GM12892 (cell line): ENCODE measurements at places on chromosomes 13 and 19.

DNA sequence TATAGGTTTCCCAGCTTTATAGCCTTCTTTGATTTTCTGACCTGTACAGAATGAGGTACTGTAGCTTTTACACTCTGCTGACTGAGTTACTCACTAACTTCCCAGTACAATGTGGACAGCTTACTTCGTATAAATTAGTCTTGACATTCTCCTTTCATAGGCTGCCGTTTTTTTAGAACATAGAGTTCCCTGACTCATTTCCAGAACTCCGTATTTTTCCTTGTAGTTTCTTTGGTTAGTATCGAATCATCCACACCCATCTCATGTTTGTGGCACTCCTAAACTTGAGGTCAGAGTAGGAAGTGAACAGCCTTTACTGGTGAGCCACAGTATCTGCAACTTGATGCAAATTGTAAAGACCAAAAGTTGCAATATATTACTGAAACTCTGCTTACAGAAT, 303.9 kb downstream of the SLITRK5 start:
- no peak for DNase-seq

DNA sequence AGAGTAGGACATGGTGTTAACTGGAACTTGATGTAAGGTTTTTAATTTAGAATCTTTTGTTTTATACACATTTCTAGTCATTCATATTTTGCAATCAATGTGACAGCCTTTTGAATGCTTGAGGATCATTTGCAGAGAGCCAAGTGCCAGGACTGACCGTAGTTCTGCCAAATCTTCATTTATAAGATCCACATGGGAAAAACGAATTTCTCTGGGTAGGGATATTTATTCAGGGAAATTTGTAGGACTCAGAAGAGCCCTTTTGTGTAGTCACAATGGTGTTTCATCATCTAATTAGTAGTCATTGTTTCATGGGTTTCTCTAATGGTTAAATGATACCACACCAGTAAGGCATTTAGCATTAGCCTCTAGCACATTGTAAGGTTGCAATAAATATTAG, 161.1 kb downstream of the LMO7 start:
- DNase-seq: no peak

DNA sequence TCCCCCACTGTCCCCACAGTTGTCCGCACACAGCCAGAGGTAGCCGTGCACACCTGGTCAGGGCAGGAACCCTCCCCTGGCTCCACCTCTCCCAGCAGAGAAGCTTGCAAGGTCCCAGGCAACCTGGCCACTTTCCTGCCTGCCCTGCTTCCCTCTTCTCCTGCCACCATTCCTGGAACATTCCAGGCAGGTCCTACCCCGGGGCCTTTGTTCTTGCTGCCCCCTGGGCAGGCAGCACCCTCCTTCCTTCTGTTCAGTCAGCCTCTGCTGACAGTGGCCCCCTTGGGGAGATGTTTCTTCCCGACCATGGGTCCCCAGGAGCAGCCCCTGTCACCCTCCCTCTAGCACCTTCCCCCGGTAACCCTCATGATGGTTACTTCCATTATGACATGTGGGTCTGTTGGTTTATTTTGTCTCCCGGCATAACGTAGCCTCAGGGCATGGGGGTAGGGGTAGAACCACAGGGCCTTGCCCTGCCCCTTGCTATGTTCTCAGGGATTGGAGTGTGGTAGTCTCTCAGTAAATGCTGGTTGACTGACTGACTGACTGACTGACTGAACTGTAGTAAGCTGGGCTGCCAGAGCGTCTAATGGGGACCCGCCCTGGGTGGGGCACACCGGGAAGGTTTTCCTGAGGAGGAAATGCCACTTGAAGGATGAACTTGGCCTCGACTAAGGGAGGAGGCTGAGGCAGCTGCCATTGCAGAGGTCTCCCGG, 10.8 kb downstream of the PAK4 start:
- DNase-seq: no peak

- DNase-seq: no peak
Measured at GRCh38 chr13:93767180-93767916, 540.7 kb downstream of the GPC6 start.

GRCh38 chr13:63436325-63436668, 2020.6 kb upstream of the PCDH20 start:
- no peak for DNase-seq

DNA sequence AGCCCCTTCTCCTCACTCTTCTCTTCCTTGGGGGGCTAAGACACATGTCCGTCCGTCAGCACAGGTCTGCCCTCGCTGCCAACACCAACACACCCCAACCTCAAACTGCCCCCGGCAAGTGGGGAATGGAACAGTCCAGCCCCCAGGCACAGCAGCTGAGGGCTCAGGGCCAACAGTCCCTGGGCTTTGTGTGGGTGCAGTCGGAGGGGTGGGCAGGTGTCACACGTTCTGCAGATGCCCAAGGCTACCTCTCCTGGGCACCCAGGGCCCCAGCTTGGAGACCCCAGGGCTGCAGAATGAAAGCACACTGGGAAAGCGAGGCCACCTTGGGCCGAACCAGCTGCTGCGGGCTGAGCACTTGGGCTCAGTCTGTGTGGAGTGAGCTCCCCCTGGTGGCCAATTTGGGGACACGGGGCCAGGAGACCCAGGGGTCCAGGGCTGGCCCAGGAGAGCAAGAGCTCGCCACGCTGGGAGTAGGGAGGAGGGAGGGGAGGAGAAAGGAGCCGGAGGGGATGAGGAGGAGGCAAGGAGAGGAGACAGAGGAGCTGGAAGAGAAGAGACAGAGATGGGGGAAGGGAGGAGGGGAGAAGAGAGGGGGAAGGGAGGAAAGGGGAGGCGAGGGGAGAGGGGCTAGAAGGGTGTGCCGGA, 14.0 kb upstream of the ATP8B3 start:
- DNase-seq: peak; percentile 99

- DNase-seq: no peak
Measured at GRCh38 chr13:45055198-45055901, 65.0 kb upstream of the GTF2F2 start.

DNA sequence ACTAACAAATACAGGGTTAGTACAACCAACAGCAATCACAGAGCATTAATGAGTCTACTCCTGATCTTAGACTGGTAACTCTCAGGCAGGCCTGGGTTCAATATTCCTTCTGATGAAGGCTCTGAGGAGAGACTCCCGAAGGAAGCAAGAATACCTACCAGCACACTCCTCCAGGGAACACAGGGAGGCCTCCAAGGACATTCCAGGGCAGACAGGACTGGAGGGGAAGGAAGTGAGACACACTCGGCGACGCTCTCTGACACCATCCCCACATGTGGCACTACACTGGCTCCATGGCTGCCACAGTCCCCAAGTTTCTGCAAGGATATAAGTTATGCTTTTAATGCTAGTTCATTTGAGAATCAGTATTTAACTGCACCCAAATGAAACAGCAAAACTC, 20.1 kb downstream of the THSD1 start:
- DNase-seq: no peak

DNA sequence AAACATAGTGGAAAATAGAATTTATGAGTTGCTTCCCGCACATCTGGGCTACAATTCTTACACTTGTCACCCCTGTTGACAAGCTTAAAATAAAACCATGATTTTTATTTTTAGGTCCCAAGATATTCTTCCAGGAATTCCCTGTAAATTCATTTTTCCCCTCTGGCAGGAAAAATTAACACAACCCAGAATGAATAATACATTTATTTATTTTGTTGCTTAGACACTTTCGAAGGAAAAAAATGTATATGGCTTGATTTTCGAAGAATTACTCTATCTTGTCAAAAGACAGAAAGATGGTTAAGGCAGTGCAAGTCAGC, 74.4 kb downstream of the LHFPL6 start:
- DNase-seq: no peak

DNA sequence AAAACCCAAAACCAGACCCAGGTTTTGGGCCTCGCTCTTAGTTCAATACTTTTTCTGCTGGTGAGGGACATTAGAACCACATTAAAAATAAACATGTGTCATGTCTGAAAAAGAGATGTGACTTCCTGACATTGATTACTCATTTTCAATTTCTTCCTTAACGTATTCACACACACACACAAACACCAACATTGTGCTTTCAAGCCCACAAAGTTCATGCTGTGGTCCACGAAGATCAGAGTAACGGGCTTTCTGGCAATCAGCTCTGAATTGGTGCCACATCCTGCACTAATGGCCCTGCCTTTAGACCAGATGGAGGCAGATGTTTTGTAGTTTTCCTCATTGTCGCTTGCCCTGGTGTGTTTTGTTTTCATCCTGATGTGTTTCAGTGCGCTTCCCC, 47.9 kb upstream of the POMP start:
- no peak for DNase-seq

- DNase-seq: no peak
Measured at GRCh38 chr19:36152352-36153091, at the start of gene COX7A1. Gene COX7A1, minus strand, starts transcription at chr19:36152447. Its CDS starts 40 bp downstream, at chr19:36152407.

DNA sequence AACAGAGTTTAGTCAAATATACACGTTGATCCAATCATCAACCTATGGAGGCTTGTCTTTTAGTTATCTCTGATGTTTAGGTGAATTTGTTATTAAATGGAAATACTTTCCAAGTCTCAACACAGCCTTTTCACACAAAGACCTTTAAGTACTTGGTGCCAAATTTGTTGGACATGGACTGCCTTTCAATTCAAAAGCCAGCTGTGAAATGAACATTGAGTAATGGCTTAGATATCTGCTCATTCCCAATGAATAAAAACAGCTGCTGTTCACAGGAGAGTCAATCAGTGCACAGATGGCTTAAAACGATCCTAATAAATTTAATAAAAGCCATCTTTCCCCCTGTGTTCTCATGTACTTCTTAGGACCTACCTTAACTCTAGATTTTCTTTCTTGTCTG, 19.9 kb upstream of the DHRS12 start:
- DNase-seq: no peak

DNA sequence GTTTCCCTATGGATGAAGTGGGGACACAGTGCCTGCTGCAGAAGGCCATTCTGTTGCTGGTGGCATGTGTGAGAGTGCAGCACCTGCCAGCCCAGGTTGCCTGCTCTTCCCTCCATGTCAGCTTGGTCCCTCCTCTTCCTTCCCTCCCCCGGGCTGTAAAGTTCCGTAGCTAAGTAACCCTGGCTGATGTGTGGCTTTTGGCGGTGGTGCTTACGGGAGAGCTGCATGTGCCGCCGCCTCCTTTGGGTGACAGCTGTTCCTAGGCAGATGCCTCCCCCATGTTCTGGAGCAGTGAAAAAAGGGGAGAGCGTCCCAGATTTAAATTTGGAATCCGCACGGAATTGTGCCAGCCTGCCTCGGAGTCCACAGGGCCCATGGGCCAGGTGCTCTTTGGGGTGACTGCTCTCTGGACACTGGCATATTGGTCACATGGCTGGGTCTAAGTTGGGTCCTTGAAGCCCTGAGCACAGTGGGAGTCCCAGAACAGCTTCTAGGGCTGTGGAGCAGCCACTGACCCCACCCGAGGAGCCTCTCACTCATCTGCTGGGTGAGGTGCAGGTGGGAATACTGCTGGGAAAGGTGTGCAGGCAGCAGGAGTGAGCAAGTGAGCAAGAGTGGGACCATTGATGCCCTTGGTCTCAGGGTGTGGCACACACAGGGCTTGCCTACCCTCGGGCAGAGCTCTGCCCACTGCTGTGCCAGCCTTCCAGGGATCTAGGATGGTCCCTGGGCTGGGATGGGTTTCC, 33.1 kb upstream of the ZNF536 start:
- no peak for DNase-seq

DNA sequence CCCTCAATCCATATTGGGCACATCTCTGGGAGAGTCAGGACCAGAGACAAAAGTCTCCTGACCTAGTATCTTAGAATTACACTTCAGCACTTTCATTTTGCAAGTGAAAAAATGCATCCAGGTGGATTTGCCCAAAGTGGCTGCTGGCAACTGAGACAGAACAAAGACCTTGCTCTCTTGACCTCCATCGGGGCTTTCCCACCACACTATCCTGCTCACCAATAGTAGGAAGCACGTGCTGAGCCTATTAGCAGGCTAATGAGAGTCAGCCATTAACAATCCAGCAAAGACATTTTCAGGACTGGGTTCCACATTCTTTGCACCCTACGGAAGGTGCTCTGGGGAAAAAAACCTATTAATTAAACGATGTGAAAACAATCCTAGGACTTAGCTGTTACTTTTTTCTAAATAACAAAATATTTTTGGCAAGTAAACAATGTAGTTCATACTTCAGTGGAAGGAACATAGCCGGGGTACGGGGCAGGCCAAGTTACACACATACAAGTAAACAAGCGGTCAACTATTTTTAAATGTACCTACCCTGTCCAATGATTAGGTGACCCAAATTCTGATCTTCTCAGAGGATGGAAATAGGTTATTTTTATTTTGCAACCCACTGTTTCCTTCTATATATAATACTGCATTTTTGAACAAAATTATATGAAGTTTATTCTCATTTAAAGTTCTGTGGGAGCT, 78.6 kb downstream of the CDADC1 start:
- DNase-seq: no peak

DNA sequence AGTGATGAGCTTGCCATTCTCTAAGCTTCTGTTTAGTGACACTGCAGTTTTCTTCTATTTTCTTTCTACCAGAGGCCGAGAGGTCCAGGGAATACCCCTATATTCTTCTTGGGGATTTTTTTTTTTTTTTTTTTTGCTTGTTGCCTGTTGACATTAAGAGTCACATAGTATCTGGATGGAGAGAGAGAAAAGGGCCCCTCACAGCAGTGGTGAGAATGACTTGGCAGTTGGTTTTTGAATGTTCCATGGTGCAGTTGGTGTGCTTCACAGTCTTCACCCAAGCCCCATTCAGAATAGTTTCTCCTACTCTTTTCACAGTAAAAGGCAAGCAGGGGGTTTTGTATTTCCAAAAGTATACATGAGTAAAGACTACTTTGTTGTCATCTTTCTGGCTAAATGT, 577.9 kb downstream of the LMO7 start:
- no peak for DNase-seq

GRCh38 chr13:35988648-35989081, 142.5 kb downstream of the DCLK1 start:
- no peak for DNase-seq

DNA sequence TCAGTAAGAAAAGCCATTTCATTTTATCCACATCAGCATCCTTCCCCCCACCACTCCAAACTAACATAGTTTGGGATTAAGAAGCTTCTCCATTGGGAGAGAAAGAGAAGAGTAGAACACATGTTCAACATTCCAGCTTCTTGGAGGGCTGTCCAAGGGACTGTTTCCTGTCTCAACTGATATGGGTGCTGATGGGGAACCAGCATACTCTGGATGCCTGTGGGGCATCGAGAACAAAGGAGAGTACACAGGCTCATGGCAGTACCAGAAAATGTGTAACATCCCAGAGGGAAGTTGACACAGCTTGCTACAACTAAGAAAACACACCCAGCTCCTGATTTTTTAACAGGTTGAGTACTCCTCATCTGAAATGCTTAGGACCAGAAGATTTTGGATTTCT, 24.7 kb downstream of the SUCLA2 start:
- DNase-seq: no peak

GRCh38 chr13:45773944-45774343, 71.8 kb downstream of the CBY2 start:
- no peak for DNase-seq

- no peak for DNase-seq
Measured at GRCh38 chr13:97274829-97275649, 52.9 kb downstream of the MBNL2 start.
